Stimulated activated CD4-positive, alpha-beta T cell treated with anti-CD3 and anti-CD28 coated beads, Interleukin-4, amount 100 ng/mL, for 48 hours (primary cell): ENCODE measurements at places on chromosomes 11 and 22.

- DNase-seq = no peak
Measured at GRCh38 chr11:56410801-56411200, 1.7 kb upstream of the OR5AL1 start.

- DNase-seq = peak; percentile 40
Measured at GRCh38 chr11:18721561-18722292, 4.3 kb downstream of the IGSF22 start.

DNA sequence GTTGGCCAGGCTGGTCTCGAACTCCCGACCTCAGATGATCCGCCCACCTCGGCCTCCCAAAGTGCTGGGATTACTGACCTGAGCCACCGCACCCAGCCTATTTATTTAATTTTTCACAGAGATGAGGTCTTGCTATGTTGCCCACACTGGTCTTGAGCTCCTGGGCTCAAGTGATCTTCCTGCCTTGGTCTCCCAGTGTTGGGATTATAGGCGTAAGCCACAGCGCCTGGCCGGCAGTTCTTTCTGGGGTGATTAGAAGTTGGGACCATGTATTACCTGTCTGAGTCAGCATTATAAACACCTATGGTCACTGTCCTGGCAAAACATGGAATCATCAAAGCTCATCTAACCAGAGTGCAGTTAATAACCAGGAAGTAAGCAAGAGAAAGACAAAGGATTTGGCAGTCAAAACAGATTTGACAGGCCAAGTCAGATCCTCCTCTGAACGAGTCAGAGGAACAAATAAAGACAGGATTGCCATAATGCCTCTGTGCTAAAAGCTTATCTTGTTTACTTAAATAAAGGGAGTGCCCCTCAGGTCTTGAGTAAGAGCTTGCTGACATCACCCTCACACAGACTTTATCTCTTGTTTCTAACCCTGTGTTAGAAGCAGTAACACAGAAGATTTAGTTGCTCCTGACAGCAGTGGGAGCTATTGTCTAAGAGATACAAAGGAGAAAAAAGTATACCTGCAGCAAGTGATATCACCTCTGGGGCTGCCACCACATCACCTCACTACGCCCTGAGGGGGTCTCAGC, 3.7 kb downstream of the SERPIND1 start:
- no peak for DNase-seq

- DNase-seq = no peak
Measured at GRCh38 chr11:70397336-70397982, 870 bp upstream of the CTTN start.

DNA sequence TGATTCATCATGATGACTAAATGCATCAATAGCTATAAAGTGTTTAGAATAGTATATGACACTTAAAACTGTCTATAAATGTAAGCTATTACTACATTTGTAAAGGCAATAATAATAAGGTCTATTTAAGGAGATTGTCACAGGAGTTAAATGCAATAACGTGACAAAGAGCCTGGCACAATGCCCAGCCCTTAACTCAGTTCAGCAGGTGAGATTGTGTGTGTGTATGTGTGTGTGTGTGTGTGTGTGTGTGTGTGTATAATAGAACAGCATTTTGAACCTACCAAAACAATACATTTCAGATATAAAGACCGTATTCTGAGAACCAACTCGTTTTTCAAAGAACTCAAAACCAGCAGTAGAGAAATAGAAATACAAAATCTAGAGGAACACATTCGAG, 177.5 kb downstream of the MYO18B start:
- no peak for DNase-seq

- no peak for DNase-seq
Measured at GRCh38 chr11:15563054-15563453, 448.3 kb downstream of the INSC start.
